ENCODE measurements at places on chromosomes 1 and 21.
A peak's percentile ranks its signal among the peaks of the same experiment; 100 is the strongest.

GRCh38 chr1:62384276-62385005, 52.4 kb upstream of the USP1 start:
- peak; percentile 62 for DNase-seq

DNA sequence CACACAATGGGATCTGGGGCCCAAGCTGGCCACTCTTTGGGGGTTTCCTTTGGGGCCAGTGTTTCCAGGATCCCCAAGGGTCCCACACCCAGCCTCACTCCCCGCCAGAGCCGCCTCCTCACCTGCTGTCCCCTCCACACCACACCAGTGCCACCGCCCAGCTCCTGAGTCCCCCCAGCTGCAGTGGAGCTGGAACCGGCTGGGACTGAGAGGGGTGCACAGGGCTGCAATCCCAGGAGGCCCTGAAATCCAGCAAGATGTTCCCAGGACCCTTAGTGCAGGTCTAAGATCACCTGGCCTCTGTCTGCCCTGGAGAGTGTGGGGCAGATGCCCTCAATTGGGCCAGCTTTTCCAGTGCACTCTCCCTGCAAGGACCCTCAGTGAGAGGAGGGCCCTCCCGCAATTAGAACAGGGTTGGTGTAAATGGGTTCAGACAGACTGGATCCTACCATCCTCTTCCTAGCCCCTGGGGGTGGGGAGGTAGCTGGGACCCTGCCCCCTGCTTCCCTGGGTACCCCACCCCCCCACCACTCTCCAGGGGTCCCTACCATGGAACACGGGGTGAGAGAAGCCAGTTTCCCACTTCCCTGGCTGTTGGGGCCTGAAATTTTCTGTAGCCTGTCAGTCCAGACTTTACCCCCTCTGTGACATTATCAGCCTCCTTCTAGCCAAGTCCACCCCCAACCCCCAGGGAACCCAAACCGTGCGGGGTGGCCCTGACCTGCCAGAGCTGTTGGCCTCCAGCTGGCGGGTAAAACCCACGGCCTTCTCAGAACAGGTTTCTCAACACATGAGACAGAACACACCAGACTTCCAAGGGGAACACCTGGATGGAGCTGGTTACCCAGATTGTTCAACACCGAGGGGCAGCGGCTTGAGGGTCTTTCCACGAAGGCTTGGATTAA, 7.0 kb downstream of the KRTAP10-12 start:
- no peak for DNase-seq

DNA sequence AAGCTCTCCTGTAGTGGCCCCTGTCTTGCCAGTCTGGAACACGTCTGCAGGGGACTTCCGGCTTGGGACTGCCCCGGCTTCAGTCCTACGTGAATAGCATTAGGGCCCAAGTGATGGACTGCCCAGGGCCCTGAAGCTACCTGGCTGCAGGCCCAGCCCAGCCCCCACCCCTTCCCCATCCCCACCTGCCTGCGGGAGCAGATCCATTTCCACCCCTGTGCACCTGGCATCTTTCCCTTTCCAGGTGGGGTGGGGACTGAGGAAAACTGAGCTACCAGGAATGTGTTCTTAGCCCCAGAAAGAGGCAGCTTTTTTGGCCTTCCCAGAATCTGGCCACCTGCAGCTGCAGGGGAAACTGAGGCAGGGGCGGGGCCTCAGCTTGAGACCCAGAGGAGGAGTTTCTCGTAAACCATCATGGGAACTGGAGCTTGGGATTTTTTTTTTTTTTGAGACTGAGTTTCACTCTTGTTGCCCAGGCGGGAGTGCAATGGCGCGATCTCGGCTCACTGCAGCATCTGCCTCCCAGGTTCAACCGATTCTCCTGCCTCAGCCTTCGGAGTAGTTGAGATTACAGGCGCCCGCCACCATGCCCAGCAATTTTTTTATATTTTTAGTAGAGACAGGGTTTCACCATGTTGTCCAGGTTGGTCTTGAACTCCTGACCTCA, 3.2 kb downstream of the EDN2 start:
- no peak for DNase-seq

GRCh38 chr21:41641821-41642701, 124.8 kb downstream of the RIPK4 start:
- DNase-seq: peak; percentile 95

GRCh38 chr1:57160594-57160993, 194.8 kb upstream of the C8B start:
- no peak for DNase-seq

GRCh38 chr1:59401581-59401980, 104.7 kb downstream of the FGGY start:
- no peak for DNase-seq

- peak; percentile 38 for DNase-seq
Observed at GRCh38 chr1:59903141-59903754, 23.3 kb downstream of the CYP2J2 start.

DNA sequence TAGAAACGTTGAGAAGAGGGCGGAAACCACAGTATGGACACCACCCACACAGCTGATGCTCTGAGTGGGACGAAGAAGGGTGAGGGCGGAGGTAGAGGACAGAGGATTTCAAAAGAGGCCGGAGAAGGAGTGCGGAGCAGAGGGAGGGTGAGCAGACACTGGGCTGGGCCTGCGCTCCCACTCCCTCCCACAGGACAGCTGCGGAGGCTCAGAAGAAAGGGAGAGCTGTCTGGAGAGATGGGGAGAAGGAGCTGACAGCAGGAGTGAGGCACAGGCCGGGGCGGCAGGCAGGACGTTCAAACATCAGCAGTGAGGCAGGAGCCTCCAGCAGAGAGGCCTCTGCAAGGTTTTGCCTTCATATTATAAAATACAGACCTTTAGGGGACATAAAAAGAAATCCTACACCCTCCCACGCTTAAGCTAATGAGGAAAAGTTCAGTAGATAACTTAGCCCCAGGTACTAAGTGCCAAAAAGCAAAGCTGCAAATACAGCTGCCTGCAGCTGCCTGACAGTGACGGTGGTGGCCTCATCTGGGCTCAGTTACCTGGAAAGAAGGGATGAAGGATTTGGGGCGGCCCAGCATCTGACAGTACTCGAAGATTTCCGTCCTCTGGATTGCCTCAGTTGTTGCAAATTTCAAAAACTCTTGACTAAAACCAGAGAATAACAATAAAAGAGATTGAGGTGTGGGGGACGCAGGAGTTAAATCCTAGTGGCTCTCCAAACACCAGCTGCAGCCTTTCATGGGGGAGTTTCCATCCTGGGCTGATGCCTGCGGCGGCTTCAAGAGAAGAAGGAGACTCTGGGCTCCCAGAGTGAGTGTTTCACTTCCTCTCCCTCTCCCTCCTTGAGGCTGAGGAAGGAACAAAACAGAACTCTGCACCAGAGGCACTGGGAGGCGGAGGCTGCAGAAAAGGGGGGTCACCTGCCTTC, 25.6 kb downstream of the SEC16B start:
- DNase-seq: no peak

GRCh38 chr21:29711236-29711635, 228.6 kb downstream of the GRIK1 start:
- DNase-seq: no peak

DNA sequence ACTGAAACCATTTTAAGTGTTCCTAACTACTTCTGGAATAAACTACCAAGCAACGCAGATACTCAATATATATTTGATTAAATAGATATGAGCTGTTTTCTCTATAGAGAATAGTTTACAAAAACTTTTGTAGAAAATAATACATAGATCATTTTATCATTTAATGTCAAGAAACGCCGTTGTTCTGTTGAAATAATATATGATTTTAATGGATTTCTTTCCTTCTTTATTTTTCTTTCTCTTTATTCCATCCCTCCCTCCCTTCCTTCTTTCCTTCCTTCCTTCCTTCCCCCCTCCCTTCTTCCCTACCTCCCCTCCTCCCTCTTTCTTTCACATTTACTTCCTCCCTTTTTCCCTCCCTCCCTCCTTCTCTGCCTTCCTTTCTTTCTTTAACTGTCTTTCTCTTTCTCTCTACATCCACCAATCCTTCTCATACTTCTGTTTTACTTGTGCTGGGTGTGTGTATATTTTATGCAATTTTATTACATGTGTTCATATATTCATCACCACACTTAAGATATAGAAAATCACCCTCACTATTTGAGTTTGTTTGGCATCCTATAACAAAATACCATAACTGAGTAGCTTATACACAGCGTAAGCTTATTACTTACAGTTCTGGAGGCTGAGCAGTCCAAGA, 230.9 kb upstream of the BRINP3 start:
- DNase-seq: no peak

DNA sequence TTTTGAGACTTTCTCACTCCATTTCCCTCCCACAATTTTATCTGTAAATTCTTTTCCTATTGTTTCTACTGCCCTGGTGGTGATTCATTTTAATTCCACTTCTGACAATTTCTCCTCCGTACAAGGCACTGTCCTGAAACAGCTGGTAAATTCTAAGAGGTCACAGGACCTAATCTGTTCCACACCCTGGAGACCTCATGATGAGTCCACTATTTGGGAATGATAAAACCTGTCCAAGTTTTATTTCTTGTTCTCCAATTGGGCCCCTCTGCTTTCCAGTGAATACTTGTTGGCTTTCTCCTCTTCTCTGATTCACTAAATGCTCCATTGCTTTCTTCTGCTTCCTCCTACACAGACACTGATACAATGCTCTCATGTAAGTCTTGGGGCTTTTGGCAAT, 343.1 kb upstream of the DUSP10 start:
- DNase-seq: peak; percentile 71

- no peak for DNase-seq
Observed at GRCh38 chr21:20220586-20220985, 777.6 kb upstream of the NCAM2 start.

DNA sequence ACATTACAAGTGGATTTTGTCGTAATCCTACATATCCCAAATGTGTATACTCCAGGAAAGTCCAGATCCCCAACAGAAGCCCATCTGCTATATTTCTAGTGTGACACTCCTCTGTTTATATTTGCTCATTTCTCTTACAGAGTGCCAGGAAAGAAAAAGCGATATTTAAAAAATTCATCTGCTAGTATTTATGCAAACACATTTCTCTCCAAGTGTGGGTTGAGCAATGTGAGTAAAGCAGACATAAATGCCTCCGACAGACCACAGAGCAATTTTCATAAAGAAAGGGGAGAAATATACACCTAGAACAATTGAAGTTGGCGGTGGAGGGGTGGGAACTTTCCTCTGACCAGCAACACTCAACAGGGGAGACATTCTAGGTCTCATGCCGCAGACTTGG, 22.2 kb upstream of the RAP1A start:
- DNase-seq: peak; percentile 57

GRCh38 chr1:45846931-45847330, 43.5 kb downstream of the MAST2 start:
- peak; percentile 77 for DNase-seq

DNA sequence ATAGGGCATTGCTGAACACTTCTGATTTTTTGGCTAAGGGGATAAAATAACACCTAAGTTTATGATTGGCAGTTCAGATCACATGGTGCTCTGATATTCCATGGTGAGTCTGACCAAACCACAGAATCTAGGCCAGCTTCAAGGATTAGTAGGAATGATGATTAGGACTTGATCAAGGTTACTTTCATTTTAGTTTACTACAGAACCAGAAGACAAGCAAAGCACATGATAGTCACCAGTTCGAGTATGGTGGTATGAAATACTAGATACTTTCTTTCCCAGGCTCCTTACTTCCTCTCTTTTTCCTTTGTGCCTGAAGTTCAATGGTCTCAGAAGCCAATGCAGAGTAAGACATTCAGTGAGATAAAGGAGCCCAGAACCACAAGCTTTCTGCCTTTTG, 26.6 kb downstream of the S100A10 start:
- DNase-seq: no peak

DNA sequence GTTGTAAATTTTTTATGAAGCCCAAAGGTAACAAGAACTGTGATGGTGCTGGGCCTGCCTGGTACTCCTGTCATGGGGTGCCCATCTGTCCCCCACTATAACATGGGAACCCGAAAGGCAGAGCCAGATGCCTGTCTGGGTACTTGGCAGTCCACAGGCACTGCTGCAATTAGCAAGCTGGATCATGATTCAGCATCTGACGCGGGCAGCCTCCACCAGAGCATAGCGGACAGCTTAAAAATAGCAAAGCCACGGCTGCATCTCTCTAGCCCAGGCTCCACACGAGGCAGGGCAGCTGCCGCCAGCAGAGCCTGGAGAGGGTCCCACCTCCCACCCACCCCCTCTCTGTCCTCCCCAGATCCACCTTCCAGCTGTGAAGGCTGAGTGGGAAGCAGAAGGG, 22.9 kb downstream of the SUSD4 start:
- peak; percentile 15 for DNase-seq
